Cardiac fibroblast (primary cell): ENCODE measurements at places on chromosomes 1 and 21.

- no peak for DNase-seq
These were observed 44.5 kb upstream of the OSBPL9 start for GRCh38 chr1:51572365-51572764.

DNA sequence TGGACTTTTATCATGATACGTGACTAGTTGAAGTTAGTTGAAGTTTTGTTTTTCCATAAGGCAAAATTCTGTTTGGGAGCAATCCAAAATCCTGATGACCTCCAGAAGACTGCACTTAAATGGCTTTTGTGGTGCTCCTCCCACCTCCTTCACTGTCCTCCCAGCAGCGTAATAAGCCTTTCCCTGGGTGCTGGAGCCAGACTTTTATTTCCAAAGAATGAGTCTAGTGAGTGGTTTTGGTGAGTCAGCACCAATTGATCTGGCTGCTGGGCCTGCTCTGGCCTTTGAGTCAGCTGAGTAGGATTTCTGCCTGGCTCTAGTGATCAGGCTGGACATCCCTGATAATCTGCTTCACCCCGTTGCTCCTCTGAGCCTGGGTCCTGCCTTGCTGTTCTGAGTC lies 21.7 kb upstream of the KCND3 start:
- DNase-seq = peak; percentile 44

GRCh38 chr1:167401260-167401873 lies 117.0 kb downstream of the CD247 start:
- DNase-seq = peak; percentile 74

DNA sequence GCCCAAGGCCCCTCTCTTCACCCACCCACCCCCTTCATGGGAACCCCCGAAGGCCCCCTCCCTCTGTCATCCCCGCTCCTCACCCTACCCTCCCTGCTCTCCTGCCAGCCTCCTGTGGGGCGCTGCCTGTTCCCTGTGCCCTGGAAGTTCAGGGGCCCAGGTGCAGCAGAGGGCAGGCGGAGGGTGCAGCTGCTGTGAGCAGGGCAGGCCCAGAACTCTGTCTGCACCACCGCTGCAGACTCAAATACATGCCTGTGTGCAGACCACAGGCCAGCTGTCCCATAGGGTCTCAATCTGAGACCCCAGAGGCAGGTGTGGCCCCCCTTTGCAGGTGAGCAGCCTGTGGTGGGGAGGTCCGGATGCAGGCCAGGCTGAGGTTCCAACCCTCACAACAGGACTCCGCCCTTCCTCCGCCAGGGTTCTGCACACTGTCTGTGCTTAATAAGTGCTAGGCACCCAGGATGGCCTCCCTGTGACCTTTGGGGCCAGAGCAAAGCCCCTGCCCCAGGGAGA lies 62.5 kb downstream of the WNT9A start:
- DNase-seq = no peak

DNA sequence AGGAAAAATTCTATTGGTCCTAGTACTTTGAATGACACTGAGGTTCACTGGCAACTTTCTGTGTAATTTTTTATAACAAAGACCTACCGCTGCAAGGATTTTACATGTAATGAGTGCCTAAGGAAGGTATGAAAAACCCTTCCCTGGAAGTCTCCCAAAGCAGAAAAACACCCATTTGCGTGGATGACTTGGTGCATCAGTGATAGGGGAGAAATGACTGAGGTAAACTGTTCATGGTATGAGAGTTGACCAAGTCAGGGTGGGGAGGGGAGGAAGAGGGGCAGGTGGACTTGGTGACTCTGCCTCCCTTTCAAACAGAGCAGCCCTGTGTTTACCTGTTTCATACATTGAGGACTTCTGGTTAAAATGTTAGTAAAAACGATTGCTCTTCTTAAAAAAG lies 78.8 kb upstream of the IPO9 start:
- DNase-seq = peak; percentile 53

GRCh38 chr1:31745946-31746670 lies 18.0 kb downstream of the ADGRB2 start:
- peak; percentile 48 for DNase-seq

GRCh38 chr21:25908495-25908894 lies 173.7 kb downstream of the GABPA start:
- no peak for DNase-seq

GRCh38 chr1:66532798-66533783 lies 862 bp upstream of the SGIP1 start:
- DNase-seq = peak; percentile 83

- peak; percentile 14 for DNase-seq
These were observed 60.9 kb downstream of the AK5 start for GRCh38 chr1:77342745-77343144.

DNA sequence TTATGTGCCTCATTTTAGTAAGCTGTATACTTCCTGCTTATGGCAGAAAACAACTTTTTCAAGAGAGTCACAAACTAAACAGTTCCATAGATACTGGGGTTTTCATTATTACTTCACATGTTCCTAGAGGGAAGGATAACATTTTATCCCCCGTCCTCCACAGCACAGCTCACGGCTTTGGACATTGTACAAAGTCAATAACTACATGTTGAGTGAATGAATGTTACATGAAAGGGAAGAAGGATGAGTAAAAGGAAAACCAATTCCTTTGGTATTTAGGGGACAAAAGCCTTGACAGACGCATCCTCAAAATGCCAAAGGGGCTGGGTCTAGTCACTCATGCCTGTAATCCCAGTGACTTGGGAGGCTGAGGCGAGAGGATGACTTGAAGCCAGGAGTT lies 14.8 kb downstream of the PI4KB start:
- no peak for DNase-seq

GRCh38 chr1:115133440-115133839 lies 44.1 kb upstream of the TSPAN2 start:
- peak; percentile 55 for DNase-seq

DNA sequence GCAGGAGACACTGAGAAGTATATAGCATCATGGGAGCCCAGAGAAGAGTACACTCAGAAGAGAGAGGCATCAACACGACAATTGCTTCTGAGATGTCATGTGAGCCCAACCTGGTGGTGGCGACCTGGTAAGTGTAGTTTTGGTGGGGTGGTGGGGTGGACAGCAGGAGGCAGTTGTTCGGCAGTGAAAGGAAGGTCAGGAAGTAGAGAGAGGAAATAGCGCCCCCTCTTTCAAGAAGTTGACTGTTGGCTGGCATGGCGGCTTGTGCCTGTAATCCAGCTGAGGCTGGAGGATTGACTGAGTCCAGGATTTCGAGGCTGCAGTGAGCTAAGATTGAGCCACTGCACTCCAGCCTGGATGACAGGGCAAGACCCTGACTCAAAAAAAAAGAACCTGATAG lies 12.6 kb downstream of the RSPO1 start:
- DNase-seq = no peak

DNA sequence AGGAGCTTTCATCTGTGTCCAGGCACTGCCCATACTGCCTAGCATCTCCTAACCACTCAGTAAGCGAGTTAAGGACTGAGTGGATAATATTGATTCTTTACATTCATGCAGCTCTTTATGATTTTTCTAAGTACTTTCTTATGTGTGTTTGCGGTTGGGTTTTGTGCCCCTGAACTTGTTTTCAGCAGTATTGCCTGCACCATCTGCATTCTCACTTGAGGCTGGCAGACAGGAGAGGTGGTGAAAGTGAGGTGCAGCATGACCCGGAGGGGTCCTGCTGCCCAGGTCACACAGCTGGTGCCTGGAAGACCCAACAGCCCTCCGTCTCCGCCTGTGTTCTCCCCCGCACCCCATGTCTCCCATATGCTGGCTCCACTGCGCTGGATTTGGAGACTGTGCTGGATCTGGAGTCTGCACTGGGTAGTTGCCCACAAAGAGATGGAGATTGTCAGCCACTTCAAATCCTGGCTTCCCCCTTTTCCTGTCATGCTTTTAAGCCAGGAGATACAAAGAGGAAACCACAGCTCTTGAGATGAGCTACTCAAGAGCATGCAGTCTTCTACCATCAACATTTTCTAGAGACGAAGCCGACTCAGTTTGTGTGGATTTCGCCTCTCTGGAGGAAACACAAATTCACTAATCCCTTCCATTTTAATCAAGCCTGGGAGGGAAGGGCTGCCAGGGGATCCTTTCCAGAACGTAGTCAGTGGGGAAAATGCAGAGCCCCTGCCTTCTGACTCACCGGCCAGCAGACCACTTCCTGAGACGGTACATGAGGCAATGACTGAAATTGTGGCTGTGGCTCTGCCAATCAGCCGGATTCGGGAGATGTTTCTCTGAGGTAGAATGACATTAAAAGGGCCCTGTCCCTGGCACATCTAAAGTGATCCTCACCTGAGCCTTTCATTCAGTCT lies 71.7 kb upstream of the ANGPTL1 start:
- peak; percentile 55 for DNase-seq

DNA sequence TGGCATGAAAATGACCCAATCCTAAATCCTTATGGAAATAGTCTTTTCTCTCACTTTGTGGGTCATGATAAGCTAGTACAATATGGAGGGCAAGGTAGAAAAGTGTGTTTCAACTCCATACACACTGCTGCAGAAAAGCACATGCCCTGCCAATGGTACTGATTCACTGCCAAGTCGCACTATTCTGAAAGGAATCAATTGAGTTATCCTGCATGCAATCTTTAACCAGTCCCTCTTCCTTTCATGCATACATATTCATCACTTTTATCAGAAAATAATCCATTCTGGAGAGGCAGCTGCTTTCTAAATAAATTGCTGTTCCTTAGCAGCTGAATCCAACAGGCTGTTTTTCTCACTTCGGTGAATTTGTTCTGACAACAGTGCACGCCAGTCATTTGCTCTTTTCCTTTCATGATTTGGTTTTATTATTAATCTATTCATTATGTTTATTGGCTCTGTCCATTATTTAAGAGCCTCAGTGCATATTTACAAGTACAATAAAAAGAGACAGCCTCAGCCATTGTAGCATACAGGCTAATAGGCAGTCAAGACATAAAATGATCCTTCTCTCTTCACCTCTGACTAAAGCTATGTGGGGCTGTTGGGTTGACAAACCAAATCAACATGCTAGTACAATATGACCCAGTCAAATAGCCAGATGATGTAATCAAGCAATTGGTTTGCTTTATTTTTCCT lies 108.8 kb downstream of the CHD1L start:
- no peak for DNase-seq

- DNase-seq = peak; percentile 2
These were observed 977.9 kb downstream of the ADGRL2 start for GRCh38 chr1:82778612-82779011.

DNA sequence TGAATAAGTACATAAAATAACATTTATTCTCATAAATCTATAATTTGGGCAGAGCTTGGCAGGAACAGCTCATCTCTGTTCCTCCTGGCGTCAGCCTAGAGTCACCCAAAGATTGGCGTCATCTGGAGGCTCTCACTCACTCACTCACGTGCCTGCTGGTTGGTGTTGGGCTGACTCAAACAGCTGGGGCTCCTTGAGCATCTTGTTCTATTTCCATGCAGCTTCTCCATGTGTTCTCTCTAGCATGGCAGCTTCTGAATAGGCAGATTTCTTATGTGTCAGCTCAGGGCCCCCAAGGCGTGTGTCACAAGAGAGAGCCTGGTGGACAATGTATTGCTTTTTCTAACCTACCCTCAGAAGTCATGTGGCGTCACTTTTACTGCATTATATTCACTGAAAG lies 70.6 kb upstream of the RAB3GAP2 start:
- DNase-seq = no peak

- DNase-seq = no peak
These were observed 19.2 kb upstream of the VASH2 start for GRCh38 chr1:212930986-212931678.

DNA sequence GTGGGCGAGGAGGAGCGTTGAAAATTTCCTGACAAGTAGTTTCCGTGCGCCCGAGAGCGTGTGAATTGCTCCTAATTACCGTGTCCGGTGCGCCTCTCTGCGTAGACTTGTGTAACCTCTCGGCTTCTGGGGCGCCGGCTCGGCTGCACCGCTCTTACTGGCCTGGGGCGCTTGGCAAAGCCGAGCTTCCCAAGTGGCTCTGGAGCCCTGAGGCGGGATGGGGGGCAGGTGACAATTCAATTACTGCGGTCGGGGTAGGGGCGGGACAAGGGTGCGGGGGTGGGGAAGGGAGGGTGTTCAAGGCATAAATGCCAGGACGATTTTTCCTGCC lies 392 bp upstream of the DMRTA2 start:
- DNase-seq = no peak

GRCh38 chr1:32931760-32932159 lies 30.6 kb upstream of the TMEM54 start:
- no peak for DNase-seq

DNA sequence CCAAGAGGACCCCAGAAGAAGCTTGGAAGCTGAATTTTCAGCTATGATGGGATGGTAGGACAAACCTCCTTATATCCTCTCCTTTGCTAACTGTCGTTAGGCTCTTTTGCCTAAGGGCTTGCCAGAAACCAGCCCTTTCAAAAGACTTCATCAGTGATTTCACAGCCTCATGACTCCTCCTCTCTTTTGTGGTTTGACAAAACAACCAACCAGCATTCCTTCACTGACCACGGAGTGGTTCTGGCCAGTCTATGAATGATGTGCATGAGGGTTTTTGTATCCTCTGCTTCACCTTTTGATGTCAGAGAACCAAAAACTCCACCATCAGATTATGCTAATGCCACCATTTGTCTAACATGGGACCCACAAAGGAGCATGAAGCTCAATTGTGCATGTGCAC lies 116.9 kb upstream of the COA6 start:
- DNase-seq = peak; percentile 3

- no peak for DNase-seq
These were observed 107.9 kb downstream of the SUSD4 start for GRCh38 chr1:223256034-223256433.

GRCh38 chr1:154155251-154155650 lies 378 bp upstream of the NUP210L start:
- DNase-seq = peak; percentile 67

DNA sequence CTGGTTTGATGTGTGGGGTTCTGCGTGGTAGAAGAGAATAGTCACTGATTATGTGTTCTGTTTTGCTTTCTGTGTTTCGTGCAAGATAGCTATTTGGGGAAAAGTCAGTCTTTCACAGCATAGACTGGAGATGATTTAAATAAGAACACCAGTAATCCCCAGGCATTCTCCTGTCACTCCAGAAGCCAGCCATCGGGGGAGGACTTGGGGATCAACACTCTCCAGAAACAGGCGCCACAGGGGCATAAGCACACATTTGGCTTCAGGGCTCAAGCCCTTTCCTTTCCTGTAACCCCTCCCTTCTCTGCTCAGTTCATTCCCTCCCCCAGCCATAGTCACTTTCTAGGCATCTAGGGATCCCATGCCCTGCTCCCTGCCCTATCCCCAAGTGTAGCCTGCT lies 97.3 kb upstream of the BEND5 start:
- no peak for DNase-seq

DNA sequence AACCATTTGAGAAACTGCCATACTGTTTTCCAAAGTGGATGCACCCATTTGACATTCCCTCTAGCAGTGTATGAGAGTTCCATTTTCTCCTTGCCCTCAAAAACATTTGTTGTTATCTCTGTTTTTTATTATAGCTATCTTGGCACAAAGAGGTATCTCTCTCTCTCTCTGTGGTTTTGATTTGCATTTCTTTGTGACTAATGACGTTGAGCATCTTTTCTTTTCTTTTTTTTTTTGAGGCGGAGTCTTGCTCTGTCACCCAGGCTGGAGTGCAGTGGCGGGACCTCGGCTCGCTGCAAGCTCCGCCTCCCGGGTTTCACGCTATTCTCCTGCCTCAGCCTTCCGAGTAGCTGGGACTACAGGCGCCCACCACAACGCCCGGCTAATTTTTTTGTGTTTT lies 17.4 kb upstream of the ZMYM6 start:
- peak; percentile 60 for DNase-seq

- no peak for DNase-seq
These were observed 131.2 kb upstream of the FAM78B start for GRCh38 chr1:166297993-166298392.
